ENCODE measurements at places on chromosomes 4 and X.

DNA sequence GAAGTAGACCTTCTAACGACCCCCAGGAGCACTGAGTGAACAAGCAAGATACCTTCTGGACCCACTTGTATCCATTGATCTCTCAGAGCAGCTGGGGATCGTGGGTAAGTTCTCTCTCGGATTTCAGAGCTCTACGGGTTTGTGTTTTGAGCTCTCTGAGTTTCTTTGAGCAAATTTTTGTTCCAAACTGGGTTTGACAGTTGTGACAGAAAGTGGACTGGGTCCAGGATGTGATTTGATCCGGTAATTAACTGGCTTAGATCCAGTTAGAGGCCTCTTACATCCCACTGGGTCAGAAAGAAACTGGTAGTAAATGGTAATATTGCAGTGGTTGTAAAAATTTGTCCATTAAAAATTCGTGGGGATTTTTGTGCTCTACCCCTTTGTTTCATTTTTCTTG is 459.2 kb downstream of the INPP4B start:
- no peak for DNase-seq

GRCh38 chr4:21888195-21888976 is 60.2 kb downstream of the KCNIP4 start:
- DNase-seq, result no peak

- DNase-seq, result no peak
These were observed 2.6 kb downstream of the NLGN4X start for GRCh38 chrX:6225911-6226595.

GRCh38 chr4:121980643-121981042 is 28.8 kb upstream of the TRPC3 start:
- DNase-seq, result no peak

GRCh38 chrX:48645669-48646068 is 37.9 kb upstream of the WAS start:
- DNase-seq, result no peak

DNA sequence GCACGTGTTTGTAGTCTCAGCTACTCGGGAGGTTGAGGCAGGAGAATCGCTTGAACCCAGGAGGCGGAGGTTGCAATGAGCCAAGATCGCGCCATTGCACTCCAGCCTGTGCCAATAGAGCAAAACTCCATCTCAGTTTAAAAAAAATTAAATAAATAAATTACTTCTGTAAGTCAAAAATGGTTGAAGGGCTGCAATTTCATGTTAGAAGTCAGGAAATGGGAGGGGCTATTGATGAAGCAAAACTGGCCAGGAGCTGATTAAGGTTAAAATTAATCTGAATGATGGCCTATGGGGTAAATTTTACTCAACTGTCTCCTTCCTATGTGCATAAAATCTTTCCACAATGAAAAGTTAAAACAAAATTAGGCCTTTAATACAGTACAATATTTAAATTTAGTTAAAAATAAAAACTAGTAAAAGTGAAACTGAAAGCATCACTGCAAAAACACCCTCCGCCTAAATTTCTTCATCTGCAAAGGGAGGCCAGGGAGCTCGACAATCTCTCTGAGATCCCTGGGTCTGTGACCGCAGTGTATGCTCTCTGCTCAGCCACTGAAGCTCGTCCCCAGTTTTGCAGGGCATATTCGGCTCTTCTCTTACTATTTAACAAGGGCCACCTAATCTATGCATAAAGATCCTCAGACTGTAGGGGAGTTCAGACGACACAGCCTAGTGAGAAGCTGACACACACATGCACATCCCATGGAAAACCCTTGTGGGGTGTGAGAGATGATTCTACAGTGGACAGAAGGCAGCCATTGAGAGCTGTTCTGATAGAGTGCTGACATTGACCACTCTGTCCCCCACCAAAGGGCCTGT is 57.2 kb downstream of the IRF2 start:
- DNase-seq, result no peak

DNA sequence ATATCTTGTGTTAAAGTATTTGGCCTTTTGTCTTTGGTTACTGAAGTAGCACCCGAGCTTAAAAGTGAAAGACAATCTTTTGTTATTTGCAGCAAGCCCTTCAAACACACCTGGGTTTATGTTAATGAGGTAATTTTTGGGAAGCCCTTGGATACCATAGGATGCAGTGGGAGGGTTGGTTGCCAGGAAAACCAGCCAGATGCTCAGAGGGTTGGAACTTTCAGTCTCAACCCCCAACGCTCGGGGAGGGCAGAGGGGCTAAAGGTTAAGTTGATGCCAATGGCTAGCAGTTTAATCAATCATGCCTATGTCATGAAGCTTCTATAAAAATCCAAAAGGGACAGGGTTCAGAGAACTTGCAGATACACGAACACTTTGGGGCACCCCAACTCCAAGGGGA is 17.2 kb upstream of the GPR173 start:
- DNase-seq, result no peak

All from right renal pelvis (tissue), 4 donors.